CD4-positive, alpha-beta T cell treated with Interleukin-6 at 100 ng/mL for 8 hours (primary cell): ENCODE measurements at places on chromosomes 13 and 19.

- no peak for DNase-seq
Observed at GRCh38 chr19:38455031-38455430, 21.5 kb downstream of the RYR1 start.

GRCh38 chr13:48490241-48490640 lies 42.6 kb downstream of the RCBTB2 start:
- no peak for DNase-seq

DNA sequence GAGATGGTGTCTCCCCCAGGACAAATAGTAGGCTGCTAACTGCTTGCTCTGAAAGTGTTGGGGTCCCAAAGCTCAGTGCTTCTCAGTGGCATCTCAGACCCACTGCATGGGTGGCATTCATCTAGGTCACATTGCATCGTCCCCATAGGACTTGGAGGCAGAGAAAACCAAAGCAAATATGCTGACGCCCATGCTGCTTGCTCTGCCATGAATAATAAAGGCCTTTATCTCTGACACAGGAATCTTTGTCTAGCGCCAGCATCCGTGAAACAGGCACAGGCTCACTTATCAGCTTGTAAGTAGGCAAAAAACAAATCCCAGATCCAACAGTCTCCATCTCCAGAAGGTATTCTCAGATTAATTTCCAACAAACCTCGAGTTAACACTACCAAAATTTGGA lies 18.9 kb upstream of the IPO5 start:
- DNase-seq: no peak

DNA sequence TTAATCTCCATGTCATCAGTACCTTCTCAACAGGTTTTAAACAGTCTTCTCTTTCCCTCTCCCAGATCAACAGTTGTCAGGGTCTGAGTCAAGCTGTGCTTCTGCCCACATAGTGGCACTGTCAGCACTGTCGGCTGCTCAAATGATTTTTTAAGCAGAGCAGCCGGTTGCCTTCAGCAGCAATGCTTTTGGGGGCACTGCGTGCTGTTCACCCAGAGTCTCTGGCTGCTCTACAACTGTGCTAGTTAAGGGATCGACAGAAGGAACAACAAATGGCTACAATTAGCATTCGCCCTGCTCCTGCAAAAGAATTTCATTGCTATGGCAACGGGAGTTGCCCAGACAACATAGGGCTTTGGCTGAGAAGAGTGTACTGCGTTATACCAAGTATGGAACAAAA lies 412.9 kb downstream of the DIAPH3 start:
- no peak for DNase-seq

DNA sequence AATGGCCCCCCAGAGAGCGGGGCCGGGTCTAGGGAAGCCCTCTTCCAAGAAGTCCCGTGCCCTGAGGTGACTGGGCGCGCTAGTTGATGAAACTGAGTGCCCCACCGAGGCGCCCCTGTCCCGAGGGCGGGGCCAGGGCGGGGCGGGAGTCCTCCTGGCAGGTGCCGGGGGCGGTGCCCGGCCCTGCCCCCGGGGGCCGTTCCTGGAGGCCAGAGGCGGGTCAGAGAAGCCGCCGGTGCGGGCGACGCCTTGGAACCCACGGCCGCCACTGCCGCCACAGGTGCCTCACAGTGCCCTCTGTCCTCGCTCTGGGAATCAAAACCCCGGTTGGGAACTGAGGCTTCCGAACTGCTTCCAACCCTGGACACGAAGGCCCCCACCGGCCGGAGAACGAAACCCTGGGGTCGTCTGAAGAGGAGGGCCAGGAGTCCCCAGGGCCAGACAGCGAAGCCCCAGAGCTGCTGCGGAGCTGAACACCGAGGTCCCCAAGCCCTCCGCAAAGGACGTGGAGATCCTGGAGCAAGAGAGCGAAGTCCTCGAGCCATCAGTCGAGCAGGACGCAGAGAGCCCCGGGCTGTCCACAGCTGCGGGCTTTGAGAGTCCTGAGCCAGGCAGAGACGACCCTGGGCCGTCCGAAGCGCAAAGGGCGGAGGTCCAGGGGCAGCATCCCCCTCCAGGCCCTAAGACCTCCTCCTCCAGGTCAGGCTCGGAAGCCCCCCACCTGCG lies at the start of gene MISP3:
Gene MISP3, plus strand, starts transcription at position 252 of the 726 bp plus-strand sequence. CDS start 524 bp downstream, outside the sequence.
- DNase-seq: no peak

DNA sequence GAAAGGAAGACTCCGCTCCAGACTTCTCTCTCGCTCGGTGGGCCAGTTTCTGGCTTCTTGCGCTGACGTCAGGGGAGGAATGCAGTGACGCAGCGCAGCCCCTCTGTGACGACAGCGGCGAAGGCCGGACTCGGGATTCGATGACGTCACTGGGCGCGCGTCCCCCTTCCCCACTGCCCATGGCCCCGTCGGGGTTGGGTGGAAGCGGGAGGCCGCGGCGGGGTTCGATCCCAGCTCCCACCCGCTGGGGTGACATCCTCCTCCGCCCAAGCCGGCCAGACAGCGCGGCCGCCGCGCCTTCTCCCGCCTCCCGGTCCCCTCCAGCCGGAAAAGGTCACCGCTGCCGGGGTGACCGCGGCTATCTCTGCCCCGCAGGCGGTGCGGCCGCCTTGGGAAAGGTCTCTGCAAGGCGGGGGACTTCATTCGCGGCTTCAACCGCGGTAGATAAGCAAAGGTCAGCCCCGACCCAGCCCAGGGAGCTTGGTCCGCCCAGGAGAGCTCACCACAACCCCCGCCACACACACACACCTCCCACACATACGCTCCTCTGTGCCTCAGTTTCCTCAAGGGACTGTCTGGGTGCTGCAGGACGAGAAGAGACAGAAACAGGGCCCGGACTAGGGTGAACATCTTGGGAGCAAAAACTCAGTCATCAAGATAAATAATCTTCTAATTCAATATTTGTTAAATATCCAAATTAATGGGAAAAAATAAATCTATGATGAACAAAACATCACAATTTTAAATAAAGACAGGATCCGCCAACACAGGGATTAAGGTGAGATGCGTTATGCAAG lies 844 bp upstream of the RFX1 start:
- DNase-seq: no peak

- DNase-seq: no peak
Observed at GRCh38 chr13:73193554-73193953, 134.7 kb downstream of the KLF5 start.

- no peak for DNase-seq
Observed at GRCh38 chr19:497869-498510, 1.7 kb downstream of the MADCAM1 start.

DNA sequence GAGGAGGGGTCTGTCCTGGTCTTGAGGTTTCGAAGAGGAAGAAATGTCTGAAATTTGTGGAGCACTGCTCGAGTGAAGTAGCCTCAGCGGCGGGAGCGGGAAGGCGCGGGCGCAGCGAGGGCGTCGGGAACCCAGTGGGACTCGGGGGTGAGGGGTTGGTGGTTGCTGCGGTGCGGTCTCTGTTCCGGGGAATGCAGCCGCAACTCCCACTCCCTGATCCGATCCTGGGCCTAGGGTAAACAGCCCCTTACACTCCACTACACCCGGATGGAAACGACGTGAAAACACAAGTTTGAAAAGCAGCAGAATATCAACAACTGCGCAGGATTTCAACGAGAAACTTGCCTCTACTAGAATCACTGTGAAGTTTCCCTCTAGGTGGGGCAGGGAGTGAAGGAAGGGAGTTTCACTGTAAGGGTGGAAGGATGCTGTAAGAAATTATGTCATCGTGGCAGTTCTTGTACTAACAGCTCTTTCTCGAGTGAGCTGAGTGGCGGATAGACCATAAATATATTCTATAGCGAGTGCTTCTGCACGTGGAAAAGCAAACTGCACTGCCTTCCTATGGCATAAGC lies 2.0 kb upstream of the KLF12 start:
- peak; percentile 44 for DNase-seq

- DNase-seq: no peak
Observed at GRCh38 chr19:39399668-39400050, 7.0 kb upstream of the ZFP36 start.
